ENCODE measurements at places on chromosomes 6 and 20.

DNA sequence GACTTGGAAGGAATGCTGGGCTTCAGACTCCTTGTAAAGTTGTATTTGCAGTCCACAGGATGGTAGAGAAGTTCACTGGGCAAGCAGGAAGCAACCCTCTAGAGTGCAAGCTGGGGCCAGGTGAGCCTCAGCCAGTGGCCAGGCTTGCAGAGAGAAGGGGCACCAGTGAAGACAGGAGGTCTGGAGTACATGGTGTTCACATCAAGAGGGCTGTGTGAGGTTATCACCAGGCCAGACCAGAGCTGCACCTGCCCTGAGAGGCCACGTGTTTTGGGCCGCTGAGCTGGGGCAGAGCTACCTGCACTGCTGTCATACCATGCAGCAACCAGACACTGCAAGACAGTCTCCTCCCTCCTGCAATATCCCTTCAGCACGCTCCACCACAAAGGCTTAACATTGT, 79.0 kb downstream of the SH3BGRL2 start:
- no peak for DNase-seq

DNA sequence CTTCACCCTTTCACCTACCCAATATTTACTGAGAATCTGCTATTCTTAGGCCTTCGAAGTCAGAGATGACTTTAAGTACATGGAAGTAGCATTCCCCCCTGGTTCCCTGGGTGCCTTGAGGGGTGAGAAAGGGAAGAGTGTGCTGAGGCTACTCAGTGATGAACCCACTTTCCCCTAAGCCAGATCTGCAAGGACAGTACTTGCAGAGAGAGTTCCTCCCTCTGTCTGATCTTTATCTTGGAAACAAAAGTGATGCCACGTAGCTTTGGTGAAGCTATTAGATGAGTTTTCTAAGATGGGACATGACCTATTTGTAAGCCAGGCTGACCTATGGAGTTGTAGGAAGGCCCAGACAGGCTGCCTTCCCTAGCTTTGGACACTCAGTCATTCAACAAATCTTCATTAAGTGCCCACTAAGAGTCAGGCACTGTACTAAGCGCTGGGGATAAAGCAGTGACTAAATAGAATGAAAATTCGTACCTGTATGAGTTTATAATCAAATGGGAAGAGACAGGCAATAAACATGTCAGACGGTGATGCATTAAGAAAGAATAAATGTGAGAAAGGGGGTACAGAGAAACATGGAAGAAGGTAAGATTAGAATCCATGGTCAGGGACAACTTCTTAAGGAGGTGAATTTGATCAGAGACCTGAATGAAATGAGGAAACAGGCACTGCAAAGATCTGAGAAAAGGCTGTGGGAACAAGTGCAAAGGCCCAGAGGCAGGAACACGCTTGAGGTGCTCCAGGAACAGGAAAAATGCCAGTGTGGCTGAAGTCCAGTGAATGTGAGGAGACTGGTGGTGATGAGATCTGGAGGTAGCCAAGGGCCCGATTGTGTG, 42.2 kb downstream of the BCL2L1 start:
- no peak for DNase-seq

- no peak for DNase-seq
Measured at GRCh38 chr6:26198722-26199056, 111.5 kb downstream of the HFE start.

GRCh38 chr20:53930651-53931504, 139.5 kb downstream of the BCAS1 start:
- DNase-seq: no peak

GRCh38 chr20:36092398-36093024, 62.0 kb upstream of the EPB41L1 start:
- DNase-seq: peak; percentile 41
